Gastroesophageal sphincter (tissue), 4 donors: ENCODE measurements at places on chromosomes 11 and 22.

GRCh38 chr22:25746012-25746373, 4.0 kb downstream of the MYO18B start:
- ATAC-seq = no peak

DNA sequence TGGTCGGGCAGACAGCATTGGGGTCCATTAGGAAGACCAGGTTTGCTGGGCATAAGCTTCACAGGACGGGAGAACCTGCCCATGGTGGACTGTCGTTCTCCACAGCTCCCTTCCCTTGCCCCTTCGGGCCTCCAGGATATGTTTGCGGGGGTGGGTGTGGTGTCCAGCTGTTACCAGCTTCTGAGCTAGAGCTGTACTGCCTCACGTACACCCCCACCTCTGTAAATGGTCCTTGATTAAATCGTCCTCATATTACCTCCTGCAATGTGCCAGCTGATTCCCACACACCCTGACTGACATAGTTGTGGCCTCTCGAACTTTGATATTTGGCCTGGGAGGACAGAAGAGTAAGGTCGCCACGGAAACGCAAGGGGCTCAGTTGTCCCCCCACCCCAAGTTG, 16.2 kb upstream of the BCR start:
- no peak for ATAC-seq

DNA sequence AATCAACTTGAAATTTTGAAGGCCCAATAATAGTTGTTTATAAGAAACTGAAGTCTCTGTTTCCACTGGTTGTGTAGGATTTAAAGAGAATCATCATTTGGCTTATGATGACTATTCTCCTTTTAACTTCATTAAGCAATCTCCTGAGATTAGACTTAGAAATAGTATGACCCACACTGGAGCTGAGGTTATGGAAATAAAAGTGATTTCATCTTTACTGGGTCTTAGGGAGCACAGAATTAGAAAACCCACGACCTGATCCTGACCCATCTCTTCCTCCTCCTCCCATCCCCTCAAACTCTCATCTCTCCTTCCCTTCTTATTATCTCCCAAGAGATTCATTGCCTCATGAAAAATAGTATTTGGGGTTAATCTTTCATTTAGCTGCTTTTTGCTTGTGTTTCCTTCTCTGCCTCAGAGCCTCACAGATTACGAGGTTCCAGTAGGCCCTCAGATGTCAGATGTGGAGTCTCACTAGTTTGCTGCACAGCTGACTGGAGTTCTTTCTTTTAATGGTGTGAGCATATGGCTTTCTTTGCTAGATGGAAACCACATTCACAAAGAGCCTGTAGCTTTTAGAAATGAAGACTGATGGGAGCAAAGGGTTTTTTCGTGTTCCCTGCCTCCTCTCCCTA, 85.0 kb downstream of the ALX4 start:
- no peak for ATAC-seq

- no peak for ATAC-seq
Observed at GRCh38 chr11:85431319-85431718, 195.8 kb downstream of the DLG2 start.

DNA sequence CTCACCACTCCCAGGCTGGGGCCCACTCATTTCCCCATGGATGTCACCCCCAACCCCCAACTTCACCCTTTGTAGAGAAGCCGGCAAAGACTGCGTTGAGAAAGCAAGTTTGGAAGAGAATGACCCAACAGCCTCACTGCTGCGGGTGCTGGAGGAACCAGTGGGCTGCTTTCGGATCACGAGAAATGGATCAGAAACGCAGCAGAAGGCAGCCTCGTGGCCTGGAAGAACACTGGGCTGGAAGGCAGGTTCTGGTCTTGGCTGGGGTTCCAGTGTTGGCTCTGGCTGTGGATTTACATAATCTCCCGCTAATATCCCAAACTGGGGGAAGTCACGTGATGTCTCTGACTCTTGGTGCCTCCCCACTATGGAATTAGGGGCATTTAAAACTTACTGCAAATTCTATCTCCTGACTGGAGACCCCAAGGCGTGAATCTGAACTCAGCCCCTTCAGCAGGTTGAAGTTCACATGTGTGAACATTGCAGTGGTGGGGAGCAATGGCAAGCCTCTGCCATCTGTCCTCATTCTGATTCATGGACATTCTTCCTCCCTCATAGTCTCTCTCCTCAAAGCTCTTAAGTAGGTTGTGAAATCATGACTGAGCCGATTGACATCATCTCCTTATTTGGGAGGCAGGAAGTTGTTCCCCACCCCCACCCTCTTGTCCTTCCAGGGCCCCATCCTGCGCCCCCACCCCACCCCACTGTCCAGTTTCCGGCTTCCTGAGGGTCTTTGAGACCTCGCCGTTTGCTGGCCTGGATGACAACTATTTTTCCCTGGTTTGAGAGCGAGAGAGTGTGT, 37.0 kb upstream of the TIMP3 start:
- peak; percentile 90 for ATAC-seq

DNA sequence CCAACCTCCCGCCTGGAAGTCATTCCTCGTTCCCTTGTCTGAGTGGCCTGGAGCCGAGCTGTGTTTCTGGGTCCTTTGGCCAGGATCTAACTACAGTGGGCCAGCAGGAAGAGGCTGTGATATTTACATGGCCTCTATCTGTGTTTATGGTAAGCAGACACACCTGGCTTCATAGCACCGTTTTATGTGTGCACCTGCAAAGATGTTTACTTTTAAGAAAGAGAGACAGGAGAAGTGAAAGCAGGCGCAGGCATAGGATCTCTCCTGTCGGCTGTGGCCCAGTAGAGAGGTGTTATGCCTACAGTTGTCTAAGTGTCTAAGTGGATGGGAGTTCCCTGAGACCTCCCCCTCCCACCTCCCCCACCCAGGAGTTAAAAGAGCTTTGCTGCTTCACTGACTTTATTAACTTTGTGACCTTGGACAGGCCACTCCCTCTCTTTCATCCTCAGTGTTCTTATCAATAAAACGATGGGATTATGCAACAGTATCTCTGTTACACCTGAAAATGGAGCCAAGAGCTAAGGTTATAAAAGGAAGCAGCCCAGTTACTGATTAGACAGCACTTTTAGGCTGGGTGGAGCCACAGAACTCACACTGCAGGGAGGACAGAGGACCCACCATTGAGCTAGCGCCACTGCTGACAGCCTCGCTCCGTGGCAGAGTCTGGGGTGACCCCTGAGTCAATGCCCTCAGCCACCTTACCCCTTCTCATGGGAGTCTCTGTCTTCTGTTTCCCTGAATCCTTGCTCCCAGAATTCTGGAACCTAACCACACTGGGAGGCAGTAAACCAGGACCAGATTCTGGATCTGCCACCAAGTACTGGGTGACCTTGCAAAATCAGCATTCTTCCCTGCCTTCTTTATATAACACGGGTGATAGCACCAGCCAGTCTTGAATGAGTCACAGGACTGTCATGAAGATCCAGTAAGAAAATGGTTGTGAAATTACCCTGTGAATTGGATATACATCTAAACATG, 22.0 kb downstream of the ST14 start:
- ATAC-seq = no peak

DNA sequence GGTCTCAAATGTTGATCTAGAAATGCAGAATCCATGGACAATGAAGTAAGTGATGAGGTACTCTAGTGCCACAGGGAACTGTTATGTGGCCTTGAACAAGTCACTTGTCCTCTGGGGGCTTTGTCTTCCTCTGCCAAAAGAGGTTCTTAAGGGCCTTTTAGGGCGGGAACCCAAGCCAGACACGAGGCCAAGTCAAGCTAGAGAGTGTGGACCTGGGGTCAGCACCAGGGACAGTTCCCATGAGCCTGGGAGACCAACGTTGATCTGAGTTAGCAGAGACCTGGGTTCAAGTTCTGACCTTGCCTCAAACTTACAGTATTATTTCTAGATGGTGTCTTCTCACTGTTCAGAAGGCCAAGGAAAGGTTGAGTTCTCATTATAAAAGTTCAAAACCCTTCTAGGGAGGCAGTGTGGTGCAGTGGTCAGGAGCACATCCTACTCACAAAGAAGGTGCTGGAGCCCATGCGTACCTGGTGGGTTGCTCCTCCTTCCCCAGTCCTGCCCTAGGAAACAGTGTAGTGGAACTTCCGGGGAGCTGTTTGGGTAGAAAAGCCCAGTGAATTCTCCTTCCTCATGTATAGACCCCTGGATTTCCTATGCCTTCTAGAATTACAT, 121.5 kb downstream of the CHST1 start:
- no peak for ATAC-seq

- no peak for ATAC-seq
Observed at GRCh38 chr22:28464127-28464526, 215.5 kb downstream of the TTC28 start.

DNA sequence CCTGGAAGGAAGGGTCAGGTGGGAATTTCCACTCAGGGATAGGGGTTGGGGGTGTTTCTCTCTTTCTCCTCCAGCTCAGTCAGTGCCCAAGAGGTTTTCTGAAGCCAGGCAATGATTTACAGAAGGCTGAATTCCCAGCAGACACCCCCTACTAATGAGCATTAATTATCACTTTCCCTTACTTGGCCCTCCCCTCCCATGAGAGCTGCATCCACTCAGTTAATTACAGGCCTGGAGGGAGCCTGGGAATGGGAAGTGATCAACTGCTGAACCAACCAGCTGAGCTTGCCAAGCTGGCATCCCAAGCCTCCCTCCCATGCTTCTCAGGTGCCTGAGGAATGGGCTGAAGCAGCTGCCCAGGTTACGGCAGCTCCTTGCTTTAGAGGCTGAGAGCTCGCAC, 992 bp downstream of the LGALS12 start:
- ATAC-seq = no peak

- no peak for ATAC-seq
Observed at GRCh38 chr11:92123540-92123939, 101.1 kb upstream of the FAT3 start.

GRCh38 chr11:36349351-36350136, 53.5 kb downstream of the PRR5L start:
- no peak for ATAC-seq

DNA sequence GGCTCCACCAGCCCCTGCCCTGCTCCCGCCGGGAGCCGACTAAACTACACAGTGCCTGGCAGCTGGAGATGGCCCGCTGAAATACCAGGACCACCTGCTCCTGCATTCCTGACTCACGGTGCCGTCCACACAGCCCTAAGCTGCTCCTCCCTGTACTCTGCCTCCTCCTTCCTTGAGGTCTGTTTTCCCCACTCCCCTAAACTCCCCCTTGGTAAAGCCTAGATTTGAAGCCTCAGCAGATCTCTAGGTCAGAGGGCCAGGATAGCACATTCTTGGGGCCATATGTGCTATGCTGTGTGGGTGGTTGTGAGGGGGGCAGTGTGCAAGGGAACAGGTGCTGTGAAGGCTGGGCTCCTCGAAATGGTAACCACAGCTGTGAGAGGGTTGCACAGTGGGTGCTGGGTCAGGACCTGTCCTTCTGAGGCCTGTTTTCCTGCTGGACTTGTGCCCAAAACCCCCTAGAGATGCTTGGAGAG, 9.7 kb downstream of the LRFN4 start:
- ATAC-seq = no peak

- no peak for ATAC-seq
Observed at GRCh38 chr11:125211191-125211947, 46.8 kb downstream of the PKNOX2 start.

DNA sequence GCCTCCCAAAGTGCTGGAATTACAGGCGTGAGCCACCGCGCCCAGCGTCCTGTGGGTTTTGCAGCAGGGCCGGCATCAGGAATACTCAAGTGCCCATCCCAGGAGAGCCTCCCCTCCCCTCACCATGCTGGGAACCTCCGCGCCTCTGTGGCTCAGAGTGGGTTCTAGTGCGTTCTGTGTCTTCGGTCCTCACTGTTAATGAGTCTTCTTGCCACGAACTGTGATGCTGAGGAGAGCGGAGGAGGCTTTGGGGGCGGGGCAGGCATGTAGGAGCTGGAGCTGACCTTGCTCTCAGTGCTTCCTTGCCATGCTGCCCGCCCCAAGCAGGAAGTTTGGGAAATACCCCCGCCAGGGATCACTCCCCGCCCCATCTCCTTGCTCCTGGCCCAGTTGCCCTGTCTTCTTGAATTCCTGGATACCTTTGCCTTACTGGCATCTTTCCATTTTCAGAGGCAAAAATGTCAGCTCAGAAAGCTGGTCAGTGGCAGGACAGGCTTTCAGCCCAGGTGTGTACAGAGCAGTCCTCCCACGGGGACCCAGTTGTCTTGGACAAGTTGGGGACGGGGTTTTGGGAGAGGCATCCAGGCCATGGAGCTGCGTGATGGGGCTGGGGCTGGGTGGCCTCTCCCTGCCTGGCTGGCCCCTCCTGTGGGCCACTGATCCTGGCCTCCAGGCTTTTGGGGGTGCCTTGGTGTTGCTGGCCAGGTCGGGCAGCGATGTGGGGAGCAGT, 5.1 kb downstream of the GRAMD4 start:
- ATAC-seq = no peak

GRCh38 chr11:18253778-18254338, 5.4 kb upstream of the SAA2 start:
- no peak for ATAC-seq
